Right ventricle myocardium superior (tissue), 1 donor: ENCODE measurements at places on chromosomes 2 and 18.
A peak's percentile ranks its signal among the peaks of the same experiment; 100 is the strongest.

- no peak for DNase-seq
These were observed 195.3 kb downstream of the SETBP1 start for GRCh38 chr18:44876024-44876423.

DNA sequence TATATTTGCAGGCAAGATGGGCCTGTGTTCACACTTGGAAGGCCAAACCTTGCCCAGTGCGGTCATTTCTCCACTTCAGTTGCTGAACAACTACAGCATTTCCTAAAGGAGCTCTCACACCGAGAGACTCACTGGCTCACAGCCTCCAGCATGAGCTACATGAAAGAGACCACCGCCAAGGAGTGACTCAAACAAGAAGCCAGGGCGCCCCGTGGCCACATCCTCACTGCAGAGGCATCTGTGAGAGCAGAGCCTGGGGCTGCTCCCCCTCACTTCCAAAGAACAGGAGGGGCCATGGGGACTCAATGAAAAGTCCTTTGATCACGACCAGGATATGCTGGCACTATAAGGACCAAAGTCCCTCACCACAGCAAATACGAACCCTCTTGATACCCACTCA lies 50.0 kb downstream of the TMEM163 start:
- DNase-seq: peak; percentile 46

DNA sequence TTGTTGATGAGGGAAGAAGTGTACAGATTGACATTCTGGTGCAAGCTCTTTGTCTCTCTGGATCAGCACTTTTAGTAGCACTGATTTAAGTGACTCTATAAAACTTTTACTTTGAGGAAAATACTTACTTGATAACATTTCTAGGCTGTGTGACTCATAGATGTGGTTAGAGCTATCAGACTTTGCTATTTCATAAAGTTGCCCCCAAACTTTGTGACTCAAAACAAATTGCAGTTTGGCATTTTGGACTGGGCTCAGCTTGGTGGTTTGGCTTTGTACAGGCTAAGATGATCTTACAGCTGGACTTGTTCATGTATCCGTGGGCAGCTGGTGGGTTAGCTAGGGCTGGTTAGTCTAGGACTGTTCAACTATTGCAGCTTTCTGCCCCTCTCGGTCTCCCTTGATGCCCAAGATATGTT lies 42.1 kb upstream of the GLS start:
- no peak for DNase-seq

- no peak for DNase-seq
These were observed 96.9 kb downstream of the TGOLN2 start for GRCh38 chr2:85230679-85231467.

DNA sequence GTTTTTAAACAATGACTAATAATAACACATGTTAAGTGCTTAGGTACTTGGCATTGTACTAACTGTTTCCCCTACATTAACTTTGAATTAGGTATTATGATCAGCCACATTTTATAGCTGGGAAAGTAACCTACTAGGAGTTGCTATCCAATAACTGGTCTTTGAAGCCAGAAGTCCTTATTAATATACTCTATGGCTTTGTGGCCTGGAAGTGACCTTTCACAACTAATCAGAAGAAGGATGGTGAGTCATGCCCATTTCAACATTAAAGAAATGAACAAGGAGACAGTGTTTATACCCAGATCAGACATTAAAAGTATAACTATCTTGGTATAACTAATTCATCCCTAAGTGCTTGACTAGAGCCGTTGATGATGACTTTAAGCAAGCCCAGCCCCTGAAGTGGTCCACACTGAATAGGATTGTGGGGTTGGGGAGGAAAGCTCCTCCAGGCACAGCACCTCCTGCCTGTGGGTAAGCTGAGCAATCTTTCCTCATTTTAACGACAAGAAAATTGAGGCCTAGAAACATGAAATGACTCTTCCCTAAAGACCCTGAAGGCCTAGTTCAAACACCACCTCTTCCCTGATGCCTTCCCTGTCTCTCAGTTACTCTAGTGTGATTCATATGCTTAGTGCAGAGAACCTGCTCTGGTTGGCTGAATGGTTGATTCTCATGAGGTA lies 71.6 kb upstream of the RFX8 start:
- DNase-seq: no peak

- no peak for DNase-seq
These were observed 447 bp downstream of the GGCX start for GRCh38 chr2:85560812-85561279.

DNA sequence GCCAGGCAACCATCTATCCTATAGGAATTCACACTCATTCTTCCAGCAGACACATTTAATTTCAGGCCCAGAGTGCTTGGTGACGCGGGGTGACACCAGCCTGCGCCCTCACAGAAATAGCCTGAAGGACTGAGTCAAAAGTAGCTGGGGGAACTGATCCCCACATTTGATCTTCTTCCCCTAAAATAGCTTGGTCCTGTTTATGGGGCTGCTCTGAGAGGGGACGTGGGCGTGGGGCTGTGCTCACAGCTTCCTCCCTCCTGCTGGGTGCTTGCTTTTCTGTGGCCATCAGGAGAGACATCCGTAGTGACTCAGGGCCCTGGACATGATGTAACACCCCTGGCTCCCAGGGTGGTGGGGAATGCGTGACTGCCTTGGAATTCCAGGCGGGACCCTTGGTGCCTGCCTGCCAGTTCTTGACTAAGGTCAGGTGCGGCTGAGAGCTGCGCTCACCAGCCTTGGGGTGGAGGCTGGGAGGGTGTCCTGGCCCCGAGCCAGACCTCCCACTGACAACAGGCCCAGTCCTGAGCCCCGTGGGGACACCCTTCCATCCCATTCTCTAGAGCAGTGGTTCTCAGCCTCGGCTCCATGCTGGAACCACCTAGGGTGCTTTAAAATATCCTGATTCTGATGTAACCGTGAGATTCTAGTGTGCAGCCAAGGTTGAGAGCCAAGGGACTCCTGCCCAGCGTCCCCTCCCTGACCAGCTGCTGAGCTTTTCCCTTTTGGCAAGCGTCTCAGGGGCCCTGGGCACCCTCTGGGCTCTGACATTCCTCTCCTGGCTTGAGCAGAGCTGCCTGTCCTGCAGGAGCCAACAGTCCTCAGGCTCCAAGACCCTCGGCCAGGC lies 47.4 kb upstream of the SMAD7 start:
- peak; percentile 75 for DNase-seq

DNA sequence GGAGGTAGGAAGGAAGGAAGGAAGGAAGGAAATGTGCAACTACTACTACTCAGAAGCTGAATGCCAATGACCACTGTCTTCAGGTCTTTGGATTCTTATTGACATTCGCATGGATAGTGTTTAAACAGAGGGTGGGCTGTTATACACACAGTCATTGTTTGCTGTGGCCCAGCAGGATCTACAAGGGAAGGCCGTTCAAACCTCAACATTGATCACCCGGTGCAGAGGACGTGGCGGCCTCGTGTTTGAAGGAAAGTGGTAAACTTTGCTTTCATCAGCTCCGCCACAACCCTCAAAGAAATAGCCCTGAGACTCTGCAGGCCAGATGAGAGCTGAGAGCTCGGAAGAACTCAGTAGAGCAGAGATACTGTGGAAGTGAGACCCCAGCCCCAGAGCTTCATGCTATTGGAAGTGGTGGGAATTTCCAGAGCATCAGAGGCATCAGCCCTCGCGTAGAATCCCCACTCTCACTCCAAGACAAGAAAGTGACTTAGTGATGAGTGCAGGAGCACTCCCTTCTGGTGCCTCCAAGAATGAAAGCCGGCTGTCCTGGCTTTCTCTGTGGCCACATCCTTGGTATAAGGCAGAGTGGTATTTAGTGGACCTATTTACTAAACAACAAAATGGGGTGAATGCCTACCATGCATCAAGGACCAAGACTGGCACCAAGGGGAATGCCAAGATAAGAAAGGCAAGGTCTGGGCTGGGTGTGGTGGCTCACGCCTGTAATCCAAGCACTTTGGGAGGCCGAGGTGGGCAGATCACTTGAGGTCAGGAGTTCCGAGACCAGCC lies 10.1 kb upstream of the ROCK2 start:
- DNase-seq: no peak

- DNase-seq: no peak
These were observed 23.4 kb downstream of the MYO7B start for GRCh38 chr2:127558911-127559310.

DNA sequence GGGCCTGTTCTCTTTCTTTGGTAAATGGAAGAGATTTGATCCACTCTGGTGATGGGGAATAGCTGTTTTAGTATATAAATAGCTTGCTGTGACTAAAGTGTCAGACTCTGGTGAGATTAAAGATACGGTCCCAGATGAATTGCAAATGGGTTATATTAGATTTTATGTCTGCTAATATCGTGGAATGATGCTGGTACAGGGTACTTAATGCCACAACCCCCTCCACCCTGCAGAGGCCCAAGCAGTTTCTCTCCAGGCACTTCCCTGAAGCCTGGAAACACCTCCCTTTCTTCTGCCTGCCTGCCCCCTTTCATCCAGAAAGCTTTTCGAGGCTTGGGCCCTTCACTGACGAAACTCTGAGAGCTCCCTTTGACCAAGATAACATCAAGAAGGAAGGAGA lies 21.4 kb upstream of the RFX8 start:
- DNase-seq: no peak

DNA sequence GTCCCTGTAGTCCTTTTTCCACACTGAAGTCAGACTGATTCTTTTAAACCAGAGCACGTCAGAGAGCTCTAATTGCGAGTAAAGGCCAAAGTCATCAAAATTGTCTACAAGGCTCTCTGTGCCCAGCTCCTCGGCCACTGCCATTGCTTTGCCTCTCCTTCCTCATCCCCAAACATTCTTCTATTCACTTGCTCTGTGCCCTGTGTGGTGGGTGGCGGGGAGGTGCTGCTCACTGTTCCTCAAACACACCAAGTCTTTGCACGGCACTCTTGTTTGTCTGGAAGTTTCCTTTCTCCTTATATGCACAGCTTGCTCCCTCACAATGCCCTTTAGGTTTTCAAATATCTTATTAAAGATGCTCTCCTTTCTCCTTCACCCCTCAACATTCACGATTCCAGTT lies 100.1 kb upstream of the FSHR start:
- DNase-seq: no peak

GRCh38 chr18:65762556-65762955 lies 11.7 kb downstream of the CDH7 start:
- DNase-seq: no peak

- DNase-seq: no peak
These were observed 41.8 kb downstream of the CYRIA start for GRCh38 chr2:16623564-16624435.

- peak; percentile 76 for DNase-seq
These were observed 106.9 kb downstream of the LIPG start for GRCh38 chr18:49668574-49669275.

DNA sequence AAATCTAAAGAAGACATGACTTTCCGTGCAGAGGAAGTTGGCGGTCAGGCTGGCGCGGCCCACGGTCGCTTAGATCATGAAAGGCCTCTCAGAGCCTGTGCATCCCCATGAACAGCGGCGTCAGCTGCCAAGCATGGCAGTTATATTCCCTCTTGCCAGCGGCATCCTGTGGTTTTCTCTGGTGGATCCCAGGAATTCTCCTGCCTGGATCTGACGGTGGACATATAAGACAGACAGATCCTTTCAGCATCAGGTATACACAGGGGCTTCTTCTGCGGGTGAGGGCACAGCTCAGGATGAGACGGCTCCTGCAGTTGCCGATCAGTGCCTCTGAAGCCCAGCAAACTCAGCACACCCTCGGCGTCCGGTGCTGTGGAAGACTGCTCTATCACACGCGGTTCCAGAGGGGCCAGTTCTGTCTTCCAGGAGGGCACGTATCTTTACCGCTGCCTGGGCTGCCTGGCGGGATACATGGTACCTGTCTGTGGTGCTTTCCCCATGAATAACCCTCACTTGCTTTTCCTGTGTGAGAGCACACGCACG lies 157.8 kb downstream of the LDLRAD4 start:
- no peak for DNase-seq

- DNase-seq: no peak
These were observed 7.5 kb downstream of the GDF7 start for GRCh38 chr2:20674309-20674965.

GRCh38 chr2:109636317-109636716 lies 22.2 kb downstream of the SOWAHC start:
- no peak for DNase-seq

GRCh38 chr2:58293056-58293455 lies 51.9 kb upstream of the FANCL start:
- DNase-seq: no peak

DNA sequence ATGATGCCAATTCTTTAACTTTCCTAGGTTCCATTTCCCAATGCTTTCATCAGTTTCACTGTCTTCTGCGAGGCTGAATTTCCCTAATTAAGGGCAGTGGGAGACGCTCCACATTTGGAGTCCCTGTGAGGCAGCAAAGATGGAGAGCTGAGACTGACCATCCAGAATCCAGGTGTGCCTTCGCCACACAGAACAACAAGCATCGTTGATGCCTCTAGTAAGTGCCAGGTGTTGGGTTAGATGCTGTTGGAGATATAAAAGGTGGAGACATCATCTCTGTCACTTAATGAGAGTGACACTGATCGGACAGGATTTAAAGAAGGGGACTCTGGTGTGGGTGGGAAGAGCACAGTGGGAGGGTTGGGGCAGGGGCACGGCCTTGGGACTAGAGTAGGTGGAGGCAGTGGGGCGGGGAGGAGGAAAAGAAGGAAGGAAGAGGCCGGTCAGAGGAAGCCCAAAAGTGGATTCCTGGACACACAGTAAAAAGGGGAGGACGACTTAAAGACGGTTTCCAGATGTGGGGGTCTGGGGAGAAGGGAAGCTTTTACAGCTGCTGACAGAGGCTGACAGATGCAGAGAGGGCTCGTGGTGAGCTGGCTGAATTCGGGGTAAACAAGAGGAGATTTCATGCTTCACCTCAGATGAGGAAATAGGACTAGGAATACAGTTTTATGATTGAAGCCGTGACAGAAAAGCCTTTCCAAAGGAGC lies 113.0 kb downstream of the BCL2 start:
- no peak for DNase-seq

- DNase-seq: no peak
These were observed 936.0 kb downstream of the TRIB2 start for GRCh38 chr2:13652531-13653313.

- DNase-seq: no peak
These were observed 74.4 kb upstream of the ZCCHC2 start for GRCh38 chr18:62448426-62448825.

DNA sequence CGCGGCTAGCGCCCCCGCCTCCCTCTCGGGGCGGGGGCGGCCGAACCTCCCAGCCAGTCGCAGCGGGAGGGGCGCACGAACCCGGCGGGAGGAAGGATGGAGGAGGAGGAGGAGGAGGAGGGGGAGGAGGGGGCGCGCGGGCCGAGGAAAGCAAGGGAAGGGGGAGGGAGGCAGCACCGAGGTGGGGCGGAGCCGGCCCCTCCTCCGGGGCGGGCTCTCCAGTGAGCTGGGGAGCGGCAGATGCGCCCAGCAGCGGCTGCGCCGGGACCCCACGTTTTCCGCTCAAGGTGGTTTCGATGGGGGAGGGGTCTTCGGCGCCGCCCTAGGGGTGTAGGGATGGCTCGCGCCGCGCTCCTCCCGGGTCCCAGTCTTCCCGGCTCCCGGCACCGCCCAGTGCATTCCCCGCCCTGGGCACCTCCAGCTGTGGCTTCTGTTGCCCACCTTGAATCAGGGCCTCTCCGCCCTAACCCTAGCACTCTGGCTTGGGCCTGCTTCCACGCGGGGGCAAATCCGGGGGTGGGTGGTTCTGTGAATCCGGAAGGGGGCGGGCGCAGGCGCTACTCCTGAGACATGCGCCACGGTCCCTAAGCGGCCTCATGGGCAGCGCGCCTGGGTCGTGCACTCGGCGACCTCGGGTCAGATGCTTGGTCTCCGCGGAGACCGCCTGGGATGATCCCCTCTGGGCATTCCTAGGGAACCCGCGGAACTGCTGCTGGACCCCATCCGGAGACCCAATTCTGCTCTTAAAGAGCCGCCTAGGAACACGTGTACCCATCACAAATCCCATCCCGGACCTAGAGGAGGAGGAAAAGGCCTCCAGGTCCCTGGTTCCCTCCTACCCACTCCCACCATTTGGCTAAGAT lies at the start of gene FBXO41:
TSS of gene FBXO41 (minus strand) at position 183 of the 863 bp plus-strand sequence. CDS start 14,848 bp downstream, outside the sequence.
- DNase-seq: peak; percentile 61
